ENCODE measurements at places on chromosomes 5 and 9. TPM values are rescaled to one million over a fixed set of nuclear protein-coding genes. Genes with fewer than 3 reads are reported as not detected.

DNA sequence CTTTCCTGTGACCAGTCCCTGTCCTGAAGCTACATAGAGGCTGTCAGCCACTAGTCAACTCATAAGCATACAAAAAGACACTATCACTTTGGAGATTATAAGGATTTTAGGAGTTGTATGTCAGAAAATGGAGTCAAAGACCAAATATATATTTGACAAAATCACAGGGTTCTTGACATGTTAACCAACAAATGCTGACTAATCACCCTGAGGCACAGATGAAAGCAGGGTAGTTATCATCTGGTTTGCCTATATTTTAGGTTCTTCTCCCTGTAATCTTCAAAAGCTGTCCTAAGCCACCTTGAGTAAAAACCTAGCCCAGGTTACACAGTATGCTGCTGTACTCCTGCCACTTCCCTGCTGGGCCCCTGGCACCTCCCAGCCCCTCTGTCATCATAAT, 64.7 kb upstream of the ERCC6L2 start:
- ATAC-seq = no peak

GRCh38 chr9:104808035-104808614, 44.2 kb downstream of the NIPSNAP3B start:
- peak; percentile 71 for ATAC-seq

DNA sequence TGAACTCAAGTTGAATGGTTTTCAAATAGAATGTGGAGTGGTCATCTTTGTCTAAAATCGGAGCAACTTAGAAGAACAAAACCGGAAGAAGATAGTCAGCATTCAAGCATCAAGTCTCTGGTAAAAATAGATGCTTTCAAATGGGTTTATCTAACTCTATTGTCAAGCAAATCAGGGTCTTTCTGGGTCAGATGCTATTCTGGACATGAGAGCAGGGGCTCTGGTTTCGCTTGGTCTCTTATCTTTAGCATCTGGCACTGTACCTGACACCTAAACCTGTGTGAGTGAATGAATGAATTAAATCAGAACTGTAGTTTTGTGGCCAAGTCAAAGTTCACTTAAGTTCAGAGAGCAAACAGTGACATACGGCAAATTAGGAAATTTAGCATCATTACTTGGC, 173.5 kb downstream of the SLIT3 start:
- no peak for ATAC-seq

FAM174A gene
- total RNA-seq = 25.9 TPM

ANKRD18A gene
- 3.0 TPM for total RNA-seq

FCHO2 gene
- 47.4 TPM for total RNA-seq

ROR2 gene
- total RNA-seq = 2.5 TPM

All from esophagus mucosa (tissue), 1 donor.